ENCODE measurements at places on chromosomes 5 and 9. TPM values are rescaled to one million over a fixed set of nuclear protein-coding genes. Genes with fewer than 3 reads are reported as not detected.
A peak's percentile ranks its signal among the peaks of the same experiment; 100 is the strongest.

DNA sequence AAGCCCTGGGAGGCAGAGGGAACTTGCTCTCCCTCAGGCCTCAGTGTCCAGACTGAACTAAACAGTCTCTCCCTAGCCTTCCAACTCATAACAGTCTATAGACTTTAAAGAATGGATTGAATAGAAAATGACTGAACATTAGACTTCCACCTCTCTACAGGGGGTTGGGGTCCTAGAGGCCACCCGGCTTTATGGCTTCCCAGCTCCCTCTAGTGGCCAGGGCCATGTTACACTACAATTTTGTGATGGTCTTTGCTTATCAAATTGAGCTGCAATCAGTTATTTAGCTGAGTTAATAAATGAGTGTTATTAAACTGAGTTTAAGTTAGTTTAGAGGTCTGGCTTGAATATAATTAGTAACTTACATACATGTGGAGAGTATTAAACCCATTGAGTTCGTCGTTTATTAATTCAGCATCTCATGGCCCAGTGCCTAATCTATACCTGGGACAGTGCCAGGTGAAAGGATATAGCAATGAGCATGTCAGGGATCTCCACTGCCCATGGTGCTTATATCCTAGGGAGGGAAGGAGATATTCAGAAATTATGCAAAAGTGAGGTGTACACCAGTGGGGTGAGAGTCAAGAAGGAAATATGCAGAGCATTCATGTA lies 105.2 kb downstream of the SH3TC2 start:
- H3K4me3 ChIP-seq, result no peak overlapping the region
- peak; percentile 58 for DNase-seq
- no peaks in the 10 kb centered on the region for H3K27me3 ChIP-seq
- no peak overlapping the region for H3K27ac ChIP-seq
- no peaks in the 10 kb centered on the region for H3K4me1 ChIP-seq

GRCh38 chr5:91061946-91062562 lies 321.1 kb downstream of the ARRDC3 start:
- H3K27ac ChIP-seq, result no peak overlapping the region
- no peaks in the 10 kb centered on the region for H3K36me3 ChIP-seq
- DNase-seq, result no peak

GRCh38 chr5:69444127-69444754 lies 29.3 kb downstream of the MARVELD2 start:
- no peaks in the 10 kb centered on the region for H3K27me3 ChIP-seq
- H3K4me3 ChIP-seq, result no peak overlapping the region
- no peak for DNase-seq
- H3K27ac ChIP-seq, result no peak overlapping the region

GRCh38 chr5:131899686-131900085 lies 45.8 kb downstream of the MEIKIN start:
- no peak for DNase-seq
- no peak overlapping the region for H3K4me3 ChIP-seq
- H3K36me3 ChIP-seq, result peaks cover 53% of the 10 kb centered on the region

FAM81B gene
- not detected for total RNA-seq
